ENCODE measurements at places on chromosomes 1 and 21. TPM values are rescaled to one million over a fixed set of nuclear protein-coding genes. Genes with fewer than 3 reads are reported as not detected.

DNA sequence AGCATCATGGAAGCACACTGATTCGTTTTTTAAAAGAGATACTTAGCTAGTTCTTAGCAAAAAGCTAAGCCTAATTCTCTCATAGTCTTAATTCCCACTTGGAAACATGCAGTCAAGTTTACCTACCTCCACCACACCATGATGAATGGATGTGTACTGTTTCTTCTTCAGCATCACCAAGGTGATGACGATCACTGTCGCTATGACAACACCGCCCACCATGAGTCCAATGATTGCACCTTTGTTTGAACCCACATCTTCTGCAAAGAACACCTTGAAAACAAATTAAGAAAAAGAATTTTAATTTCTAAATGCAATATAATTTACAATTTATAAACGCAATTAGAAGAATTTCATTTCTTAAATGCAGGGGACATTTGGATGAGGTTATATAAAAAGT lies 156.8 kb downstream of the GABPA start:
- no peak overlapping the region for H3K27ac ChIP-seq
- H3K27me3 ChIP-seq, result no peaks in the 10 kb centered on the region
- DNase-seq, result no peak
- H3K4me3 ChIP-seq, result no peak overlapping the region
- H3K36me3 ChIP-seq, result peaks cover 39% of the 10 kb centered on the region

Gene SEMA4A
- polyA plus RNA-seq, result 2.3 TPM

Gene OPTC
- polyA plus RNA-seq, result not detected

GRCh38 chr1:17546946-17547670 lies 7.6 kb downstream of the ARHGEF10L start:
- H3K27me3 ChIP-seq, result no peaks in the 10 kb centered on the region
- H3K36me3 ChIP-seq, result no peaks in the 10 kb centered on the region
- DNase-seq, result no peak
- H3K4me3 ChIP-seq, result no peak overlapping the region

Gene ATP1A4
- not detected for polyA plus RNA-seq

DNA sequence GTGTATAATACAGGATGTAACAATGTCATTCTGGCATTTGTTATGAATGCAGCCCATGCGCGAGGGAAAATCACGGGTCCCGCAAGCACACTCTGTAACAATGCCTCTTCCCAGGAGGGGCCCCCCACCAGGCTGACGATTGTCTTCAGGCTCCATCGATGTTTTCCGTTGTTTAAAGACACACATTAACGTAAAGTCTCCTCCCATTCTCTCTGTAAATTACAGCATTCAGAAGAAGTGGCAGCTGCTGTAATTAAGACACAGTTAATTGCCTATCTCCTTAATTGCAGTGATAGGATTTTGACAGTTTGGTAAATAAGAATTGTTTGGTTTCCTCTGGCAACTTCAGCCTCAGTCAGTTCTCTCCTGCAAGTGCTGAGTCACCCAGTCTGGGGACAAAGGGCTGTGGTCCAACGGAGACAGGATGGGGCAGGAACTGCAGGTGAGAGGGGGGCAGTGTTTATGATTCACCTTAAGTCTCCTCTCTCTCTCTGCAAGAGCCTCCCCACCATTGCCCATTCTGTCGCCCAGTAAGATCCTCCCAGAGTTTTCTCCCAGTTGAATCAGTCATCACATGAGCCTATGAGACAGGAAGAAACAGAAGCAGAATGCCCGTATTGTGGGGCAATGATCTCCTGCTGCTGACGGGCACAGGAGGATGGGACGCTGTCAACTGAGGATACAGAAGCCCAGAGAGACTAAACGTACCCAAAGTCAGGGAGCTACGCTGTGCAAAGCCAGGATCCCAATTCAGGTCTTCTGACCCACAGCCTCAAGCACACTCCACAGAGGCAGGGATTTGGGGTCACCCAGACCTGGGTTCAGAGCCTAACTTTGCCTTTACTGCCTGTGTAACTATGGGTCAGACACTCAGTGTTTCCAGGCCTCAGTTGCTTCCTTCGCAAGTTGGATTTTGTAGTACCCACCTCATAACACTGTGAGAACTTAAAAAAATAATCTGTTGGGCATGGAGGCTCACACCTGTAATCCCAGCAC lies 110.0 kb downstream of the ADSS2 start:
- no peaks in the 10 kb centered on the region for H3K27me3 ChIP-seq
- H3K36me3 ChIP-seq, result no peaks in the 10 kb centered on the region
- no peaks in the 10 kb centered on the region for H3K4me1 ChIP-seq
- no peak for DNase-seq
- H3K27ac ChIP-seq, result no peak overlapping the region

- H3K27me3 ChIP-seq, result no peaks in the 10 kb centered on the region
- no peak overlapping the region for H3K27ac ChIP-seq
- H3K36me3 ChIP-seq, result peaks cover 5% of the 10 kb centered on the region
- peak; percentile 7 for DNase-seq
These were observed 19.4 kb downstream of the RPS6KC1 start for GRCh38 chr1:213070406-213070805.

Gene IVL
- 0.86 TPM for polyA plus RNA-seq

Gene C4BPA
- polyA plus RNA-seq, result not detected

DNA sequence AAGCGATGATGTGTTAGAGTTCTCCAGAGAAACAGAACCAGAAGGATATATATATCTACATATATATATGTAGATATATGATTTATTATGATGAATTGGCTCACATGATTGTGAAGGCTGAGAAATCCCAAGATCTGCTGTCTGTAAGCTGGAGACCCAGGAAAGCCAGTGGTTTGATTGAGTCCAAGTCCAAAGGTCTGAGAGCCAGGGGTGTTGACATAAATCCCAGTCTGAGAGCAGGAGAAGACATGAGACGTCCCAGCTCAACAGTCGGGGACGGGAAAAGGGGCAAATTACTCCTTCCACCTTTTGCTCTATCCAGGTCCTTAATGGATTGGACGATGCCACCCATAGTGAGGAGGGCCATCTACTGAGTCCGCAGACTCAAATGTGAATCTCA lies 126.6 kb downstream of the PRDM2 start:
- no peak for DNase-seq
- no peaks in the 10 kb centered on the region for H3K36me3 ChIP-seq
- no peak overlapping the region for H3K27ac ChIP-seq

DNA sequence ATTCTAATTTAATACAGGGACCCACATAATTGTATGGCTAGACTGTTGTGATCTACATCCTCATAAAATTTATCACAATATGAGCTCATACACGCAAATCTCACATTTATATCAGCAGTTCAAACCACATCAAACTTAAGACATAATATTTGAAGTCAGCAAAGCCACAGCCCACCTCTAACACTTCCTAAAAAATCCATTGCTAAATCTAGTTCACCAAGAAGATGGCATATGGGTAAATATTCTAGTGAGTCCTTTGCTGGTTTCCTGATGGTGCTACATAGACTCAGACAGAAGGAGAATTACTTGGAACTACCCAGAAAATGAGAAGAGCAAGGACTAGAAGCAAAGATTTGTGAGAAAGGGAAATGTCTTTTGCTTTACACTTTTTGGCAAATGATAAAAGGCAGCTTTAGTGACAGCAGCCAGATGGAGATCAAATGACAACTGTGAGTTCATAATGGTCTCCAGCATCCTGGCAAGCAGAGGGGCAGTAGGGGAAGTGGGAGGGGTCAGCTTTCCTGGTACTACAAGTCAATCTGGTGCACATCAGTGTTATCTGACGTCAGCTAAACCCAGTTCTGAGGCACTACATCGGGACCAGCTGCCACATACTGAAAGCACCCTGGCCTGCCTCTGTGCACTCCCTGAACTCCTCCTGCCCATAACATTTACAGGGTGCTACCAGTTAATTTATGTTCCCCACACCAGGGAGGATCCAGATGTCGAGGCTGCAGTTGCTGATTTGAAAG lies 10.6 kb upstream of the GADD45A start:
- DNase-seq, result peak; percentile 75
- H3K4me1 ChIP-seq, result peaks cover 16% of the 10 kb centered on the region
- H3K4me3 ChIP-seq, result no peak overlapping the region
- no peaks in the 10 kb centered on the region for H3K27me3 ChIP-seq
- H3K36me3 ChIP-seq, result no peaks in the 10 kb centered on the region

Gene SEC16B
- 0.32 TPM for polyA plus RNA-seq

DNA sequence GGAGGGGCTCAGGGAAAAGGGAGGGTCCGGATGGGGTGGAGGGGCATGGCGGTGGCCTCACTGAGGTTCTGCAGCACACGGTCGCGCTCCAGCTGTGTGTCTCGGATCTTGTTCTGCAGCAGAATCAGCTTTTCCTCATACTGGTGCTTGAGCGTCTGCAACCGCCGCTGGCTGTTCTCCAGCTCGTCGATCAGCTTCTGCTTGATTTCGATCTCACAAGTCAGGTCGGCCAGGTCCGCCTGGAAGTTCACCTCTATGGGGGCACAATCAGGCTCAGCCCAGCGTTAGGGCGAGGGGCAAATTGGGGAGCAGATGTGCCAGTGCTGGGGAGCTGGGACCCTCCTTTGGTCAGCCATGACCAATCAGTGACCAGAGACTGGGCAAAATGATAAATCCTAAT lies 25.2 kb downstream of the KIF21B start:
- H3K27me3 ChIP-seq, result no peaks in the 10 kb centered on the region
- no peaks in the 10 kb centered on the region for H3K4me1 ChIP-seq
- H3K4me3 ChIP-seq, result no peak overlapping the region
- no peak for DNase-seq
- no peak overlapping the region for H3K27ac ChIP-seq

DNA sequence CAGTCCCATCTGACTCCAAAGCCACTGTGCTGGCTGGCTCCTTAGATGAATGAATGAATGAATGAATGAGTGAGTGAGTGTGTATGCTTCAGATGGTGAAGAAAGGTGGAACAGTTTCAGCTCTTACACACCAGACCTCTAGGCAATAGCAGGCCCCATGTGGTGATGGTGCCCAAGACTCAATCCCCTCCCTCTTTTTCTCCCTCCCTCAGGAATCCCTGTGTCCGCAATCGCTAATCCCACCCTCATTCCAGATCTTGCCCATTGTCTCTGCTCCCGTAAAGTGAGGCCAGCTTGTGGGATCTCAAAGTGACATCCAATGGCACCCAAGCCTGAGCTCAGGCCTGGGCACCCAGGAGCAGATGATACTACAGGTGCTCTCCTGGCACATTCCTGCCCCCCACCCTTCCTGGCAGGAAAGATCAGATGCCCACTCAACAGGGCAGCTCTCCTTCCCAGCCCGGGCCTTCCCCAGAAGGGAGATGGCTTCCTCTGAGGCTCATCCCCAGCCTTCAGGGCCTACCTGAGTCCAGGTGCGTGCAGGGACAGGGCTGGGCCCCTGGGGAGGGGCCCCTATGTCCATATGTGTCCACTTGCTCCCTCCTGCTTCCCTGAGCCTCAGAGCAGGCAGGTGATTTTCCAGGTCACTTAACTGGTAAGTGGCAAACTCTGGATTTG lies 106.4 kb downstream of the HMGB4 start:
- no peaks in the 10 kb centered on the region for H3K4me1 ChIP-seq
- no peak for DNase-seq
- H3K4me3 ChIP-seq, result no peak overlapping the region

GRCh38 chr1:74857676-74858075 lies 124.7 kb downstream of the TYW3 start:
- H3K27me3 ChIP-seq, result no peaks in the 10 kb centered on the region
- no peak overlapping the region for H3K27ac ChIP-seq
- no peak for DNase-seq

- H3K4me1 ChIP-seq, result peaks cover 8% of the 10 kb centered on the region
- H3K36me3 ChIP-seq, result peaks cover 42% of the 10 kb centered on the region
- H3K4me3 ChIP-seq, result no peak overlapping the region
- no peaks in the 10 kb centered on the region for H3K27me3 ChIP-seq
- no peak for DNase-seq
- no peak overlapping the region for H3K27ac ChIP-seq
These were observed 4.4 kb downstream of the IFI16 start for GRCh38 chr1:159014003-159014571.

Gene CDA
- 0.11 TPM for polyA plus RNA-seq

DNA sequence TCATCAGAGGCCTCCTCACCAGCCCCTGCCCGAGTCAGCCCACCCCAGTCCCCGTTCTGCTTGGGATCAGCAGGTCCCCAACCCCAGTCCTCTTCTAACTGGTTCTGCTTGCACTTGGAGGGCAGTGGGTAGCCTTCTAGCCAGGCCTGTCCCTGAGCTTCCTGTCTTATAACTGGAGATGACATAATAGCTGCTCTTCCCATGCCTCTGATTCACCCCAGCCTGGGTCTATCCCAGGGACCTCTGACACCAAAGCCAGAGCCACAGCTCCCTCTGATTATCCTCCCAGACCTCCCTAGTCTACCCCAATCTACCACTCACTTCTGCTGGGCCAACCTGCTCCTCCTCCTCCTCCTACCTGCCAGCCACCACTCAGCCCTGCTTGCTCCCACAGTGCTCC lies 31.4 kb downstream of the IQGAP3 start:
- no peaks in the 10 kb centered on the region for H3K27me3 ChIP-seq
- no peak for DNase-seq
- H3K4me1 ChIP-seq, result no peaks in the 10 kb centered on the region
- no peak overlapping the region for H3K27ac ChIP-seq
- H3K4me3 ChIP-seq, result no peak overlapping the region
- peaks cover 45% of the 10 kb centered on the region for H3K36me3 ChIP-seq

Gene FMOD
- polyA plus RNA-seq, result not detected

- H3K4me1 ChIP-seq, result no peaks in the 10 kb centered on the region
- no peak overlapping the region for H3K27ac ChIP-seq
- H3K36me3 ChIP-seq, result no peaks in the 10 kb centered on the region
- DNase-seq, result no peak
These were observed 67.6 kb upstream of the SLC22A15 start for GRCh38 chr1:115908565-115909274.

DNA sequence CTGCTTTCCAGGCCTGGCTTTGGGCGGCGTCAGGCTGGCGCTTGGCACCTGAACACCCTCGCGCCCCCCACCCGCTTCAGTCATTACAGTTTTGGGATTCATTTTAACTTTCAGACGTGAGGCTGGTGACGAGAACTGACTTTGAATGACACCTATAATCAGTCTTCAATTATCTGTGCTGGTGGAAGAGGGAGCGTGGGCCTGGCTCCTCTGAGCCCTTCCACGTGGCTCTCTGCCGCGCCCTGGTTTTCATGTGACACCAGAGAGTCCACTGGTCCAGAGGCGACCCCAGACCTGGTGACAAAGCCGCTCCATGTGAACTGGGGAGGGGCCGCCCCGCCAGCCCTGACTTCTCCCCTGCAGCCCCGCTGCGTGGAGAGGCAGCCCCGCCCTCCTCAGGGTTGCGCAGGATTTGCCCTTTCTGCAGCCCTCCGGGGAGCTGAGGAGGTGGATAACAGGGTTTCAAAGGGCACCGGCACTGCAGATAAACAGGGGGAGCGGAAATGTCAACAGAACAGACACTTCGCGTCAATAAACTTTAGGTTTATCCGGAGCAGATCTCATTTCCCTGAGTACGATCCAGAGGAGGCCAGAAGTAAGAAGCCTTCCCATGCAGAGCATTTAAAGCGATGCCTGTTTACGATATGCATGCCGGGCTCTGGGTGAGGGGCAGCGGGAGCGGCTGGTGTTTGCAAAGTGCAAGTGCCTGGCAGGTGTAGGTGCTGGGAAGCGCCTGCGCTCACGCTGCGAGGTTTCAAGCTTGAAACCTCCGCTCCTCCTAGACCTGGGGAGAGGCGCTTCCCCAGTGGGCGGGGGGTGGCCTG lies 56.4 kb downstream of the AJAP1 start:
- H3K4me3 ChIP-seq, result no peak overlapping the region
- no peak for DNase-seq
- no peaks in the 10 kb centered on the region for H3K27me3 ChIP-seq
- no peaks in the 10 kb centered on the region for H3K4me1 ChIP-seq
- H3K27ac ChIP-seq, result no peak overlapping the region

Data from SK-N-SH (cell line).